ENCODE measurements at places on chromosomes 4 and X. TPM values are rescaled to one million over a fixed set of nuclear protein-coding genes. Genes with fewer than 3 reads are reported as not detected.

Gene ADH6
- not detected for total RNA-seq

Gene TCEAL6
- not detected for total RNA-seq

Gene HCFC1
- 74.8 TPM for total RNA-seq

Gene TLR10
- total RNA-seq = not detected

Gene CDX4
- not detected for total RNA-seq

Gene FAAH2
- 0.30 TPM for total RNA-seq

Gene HTN3
- not detected for total RNA-seq

Gene SPANXB1
- not detected for total RNA-seq

Gene FAM9A
- total RNA-seq = not detected

Gene STK32B
- 46.9 TPM for total RNA-seq

Gene SPIN2A
- total RNA-seq = 2.5 TPM

Gene CXorf65
- not detected for total RNA-seq

Gene SSX4B
- total RNA-seq = not detected

Gene GPRIN3
- total RNA-seq = not detected

Gene CFAP299
- total RNA-seq = not detected

Gene DUX4
- not detected for total RNA-seq

DNA sequence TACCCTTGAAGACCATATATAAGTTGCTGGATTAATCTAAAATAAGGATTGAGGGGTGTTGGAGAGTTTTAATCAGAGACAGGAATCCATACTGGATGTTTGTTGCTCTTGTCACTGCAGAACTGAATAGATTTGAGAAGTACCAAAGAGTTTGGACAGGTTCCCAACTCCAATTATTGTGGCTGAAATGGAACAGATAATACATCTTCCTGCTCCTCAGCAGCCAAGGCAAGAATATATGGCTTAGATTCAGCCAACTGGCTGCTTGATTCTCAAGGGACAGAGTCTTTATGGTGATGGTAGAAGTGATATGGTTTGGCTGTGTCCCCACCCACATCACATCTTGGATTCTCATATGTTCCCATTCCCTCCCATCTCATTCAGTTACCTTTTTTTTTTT lies 97.0 kb upstream of the PDHA2 start:
- DNase-seq = no peak

DNA sequence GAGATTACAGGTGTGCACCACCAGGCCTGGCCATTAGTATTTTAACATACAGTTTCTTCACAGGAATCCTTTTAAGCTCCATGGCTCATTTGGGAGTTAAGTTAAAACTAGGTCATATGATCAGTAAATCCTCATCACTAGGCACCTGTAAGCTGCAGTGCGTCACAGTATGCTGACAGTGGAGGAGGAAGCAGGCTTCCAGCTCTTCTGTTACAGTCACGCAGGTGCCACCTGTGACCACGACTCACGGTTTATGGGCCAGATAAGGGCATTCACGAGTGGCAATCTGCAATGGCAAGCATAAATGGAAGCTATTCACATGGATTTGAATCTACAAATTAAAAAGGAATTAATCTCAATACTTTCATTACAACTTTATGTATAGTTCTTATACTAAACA lies 129.4 kb upstream of the BCOR start:
- DNase-seq = no peak

DNA sequence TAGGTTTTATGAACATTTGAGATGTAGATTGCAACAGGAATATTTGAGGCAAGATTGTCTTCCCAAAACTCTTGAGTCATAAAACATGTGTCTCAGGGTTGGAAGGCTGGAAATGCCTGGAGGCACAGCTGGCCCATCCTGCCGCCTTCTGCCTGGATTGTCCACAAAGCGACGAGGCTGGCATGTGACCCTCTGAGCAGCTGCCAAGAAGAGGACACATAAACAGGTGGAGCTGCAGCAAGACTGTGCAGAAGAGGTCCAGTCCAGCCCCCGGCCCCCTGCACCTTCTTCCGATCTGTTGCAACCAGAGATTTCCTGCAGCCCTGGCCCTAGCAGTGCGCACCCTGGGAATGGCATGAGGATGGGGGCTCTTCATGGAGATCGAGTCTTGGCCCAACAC lies 101.9 kb upstream of the BCOR start:
- DNase-seq = no peak

DNA sequence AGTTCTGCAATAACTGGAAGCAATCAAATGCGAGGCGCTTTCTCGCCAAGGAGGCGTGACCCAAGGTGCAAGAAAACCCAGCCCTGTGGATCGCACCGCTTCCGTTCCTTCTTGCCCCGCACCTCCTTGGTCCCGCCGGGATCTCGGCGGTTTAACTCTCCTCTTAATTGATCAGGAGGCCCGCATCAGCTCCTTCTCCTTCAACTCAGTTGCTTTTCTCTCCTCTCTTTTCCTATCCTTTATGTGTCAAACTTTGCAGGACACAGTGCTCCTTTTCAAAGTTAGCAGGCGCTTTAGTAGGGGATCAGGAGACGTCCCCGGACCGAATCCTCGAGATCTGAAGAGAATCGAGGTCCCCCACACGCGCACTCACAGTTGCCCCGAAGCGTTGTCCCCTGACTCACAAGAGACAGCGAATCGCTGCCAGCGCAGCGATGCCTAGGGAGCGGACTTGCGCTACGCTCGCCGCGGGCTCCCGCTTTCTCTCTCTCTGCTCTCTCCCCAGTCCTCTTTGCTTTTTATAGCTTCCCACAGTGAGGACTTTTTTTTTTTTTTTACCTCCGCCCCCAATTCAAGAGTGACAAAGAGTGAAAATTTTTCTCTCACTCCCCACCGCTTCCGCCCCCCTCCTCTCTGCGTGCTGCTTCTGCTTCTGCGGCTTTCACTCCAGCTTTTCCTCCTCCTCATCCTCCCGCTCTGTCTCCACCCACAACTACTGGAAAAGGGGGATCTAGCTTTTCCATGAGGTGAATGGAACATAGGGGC lies at the start of gene DKK2:
Gene DKK2 (minus strand): TSS at position 495 of the 765 bp plus-strand sequence. CDS start 722 bp downstream, outside the sequence.
- peak; percentile 85 for DNase-seq

DNA sequence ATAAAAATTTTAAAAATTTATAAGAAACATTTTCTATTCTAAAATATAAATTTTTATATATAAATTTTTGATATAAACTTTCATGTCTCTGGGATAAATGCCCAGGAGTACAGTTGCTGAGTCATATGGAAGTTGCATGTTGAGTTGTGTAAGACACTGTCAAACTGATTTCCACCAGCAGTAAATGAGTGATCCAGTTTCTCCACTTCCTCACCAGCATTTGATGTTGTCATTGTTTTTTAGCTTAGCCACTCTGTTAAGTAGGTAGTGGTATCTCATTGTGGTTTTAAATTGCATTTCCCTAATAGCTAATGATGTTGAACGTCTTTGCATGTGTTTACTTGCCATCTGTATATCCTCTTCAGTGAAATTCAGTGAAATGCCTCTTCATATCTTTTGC lies 66.5 kb downstream of the MAMLD1 start:
- no peak for DNase-seq

DNA sequence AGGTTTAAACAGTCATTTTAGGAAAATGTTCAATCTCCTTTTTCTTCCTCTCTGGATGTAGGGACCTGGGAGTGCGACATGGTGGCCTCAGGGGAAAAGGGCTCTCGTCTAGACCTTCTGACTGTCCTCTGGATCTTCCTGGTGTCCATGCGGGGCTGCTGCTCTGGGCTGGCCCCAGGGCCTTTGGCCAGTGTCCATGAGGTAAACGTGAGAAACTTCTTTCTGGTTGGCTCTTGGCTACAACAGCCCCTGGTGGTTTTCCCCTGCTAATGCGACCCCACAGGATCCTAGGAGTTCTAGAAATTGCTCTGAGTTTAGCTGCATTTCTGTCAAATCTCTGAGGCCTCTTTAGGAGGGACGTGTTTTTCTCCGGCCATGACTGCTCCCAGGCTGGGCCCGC lies 85.7 kb downstream of the MFAP3L start:
- no peak for DNase-seq

- DNase-seq = peak; percentile 76
These were observed 27.4 kb upstream of the SPON2 start for GRCh38 chr4:1199556-1200331.

DNA sequence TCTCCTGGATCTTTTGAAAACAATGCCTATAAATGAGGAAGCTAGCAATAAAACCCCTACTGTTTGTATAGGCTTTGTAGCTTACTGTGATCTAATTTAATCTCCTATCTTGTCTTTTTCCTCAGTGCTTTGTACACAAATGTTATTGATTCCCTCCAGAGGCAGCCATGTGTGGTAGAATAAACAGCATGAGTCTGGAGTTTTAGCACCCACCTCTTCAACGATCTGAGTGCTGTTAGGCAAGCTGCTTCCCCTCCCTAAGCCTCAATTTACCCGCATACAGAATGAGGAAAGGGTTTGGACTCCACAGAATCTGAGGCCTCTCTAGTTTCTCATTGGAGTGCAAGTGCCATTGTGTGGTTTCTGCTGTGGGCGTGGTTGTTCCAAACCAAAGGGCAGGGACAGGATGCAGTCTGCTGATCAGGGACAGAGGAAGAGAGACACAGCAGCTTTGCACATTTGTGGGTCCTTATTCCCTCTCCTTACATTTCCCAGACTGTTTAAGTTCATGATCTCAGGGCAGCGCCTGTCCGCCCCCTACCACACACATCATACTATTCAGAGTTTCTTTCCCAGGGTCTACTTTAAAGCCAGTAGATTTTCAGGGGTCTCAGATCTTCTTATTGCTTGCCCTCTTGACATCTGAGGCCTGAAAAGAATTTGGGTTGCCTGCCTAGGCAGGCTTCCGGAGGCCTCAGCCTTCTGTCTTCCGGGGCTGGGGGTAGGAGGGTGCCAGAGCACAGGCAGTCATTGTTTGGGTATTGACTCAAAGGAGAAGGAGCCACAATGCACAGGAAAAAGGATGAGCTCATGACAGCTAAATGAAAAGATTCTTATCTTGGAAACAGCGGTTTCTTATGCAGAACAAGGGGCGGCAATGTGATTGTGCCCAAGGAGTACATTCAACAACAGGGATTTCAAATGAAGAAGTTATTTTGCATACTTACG lies 114.9 kb upstream of the TEX13D start:
- no peak for DNase-seq

DNA sequence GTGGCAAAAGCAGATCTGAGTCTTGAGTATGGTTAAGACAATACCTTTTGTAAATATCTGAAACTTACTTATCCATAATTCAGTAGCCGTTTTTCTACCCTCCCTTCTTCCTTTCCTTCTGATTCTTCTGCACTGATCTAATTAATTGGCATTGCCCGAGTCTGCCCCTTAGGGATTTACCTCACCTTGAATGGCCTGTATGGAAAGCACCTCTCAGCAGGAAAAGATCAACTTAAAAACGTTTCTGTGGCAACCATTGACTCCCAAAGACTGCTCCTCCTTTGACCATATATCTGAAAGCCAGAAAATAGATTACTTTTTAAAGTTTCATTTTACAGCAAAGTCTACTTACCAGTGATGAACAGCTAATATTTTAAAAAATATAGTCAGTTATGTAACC lies 496.5 kb upstream of the LCORL start:
- DNase-seq = no peak

DNA sequence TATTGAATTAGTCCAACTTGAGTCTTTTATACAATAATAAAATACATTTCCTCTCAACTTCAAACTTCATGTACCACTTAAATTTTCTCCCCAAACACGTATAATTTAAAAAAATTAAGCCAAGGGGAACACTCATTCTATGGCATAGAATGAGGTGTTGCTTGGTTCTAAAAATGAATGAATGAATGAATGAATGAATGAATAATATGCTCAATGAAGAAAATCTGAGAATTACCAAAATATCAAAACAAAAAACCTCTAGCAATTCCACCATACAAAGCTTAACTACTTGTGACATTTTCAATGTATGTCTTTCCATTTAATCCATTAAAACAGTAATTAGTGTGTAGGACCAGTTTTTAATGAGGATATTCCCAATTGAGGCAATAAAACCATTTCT lies 62.7 kb upstream of the PLAC8 start:
- DNase-seq = no peak

DNA sequence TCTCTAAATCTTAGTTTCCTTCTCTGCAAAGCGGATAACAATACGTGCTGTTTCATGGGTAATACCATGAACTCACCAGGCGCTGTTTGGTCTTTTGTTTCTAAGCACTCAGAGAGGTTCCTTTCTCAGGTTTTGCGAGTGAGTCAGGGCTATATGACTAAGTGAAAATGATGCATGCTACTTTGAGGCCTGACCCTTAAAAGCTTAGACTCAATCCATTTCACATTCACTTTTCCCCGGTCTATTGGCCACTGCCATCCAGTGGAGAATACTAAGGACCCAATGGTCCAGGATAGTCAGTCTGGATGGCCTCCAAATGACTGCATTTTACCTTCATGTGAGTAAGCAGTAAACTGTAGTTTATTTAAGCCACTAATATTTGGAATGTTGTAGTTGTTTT lies 400.8 kb upstream of the SLIT2 start:
- no peak for DNase-seq

DNA sequence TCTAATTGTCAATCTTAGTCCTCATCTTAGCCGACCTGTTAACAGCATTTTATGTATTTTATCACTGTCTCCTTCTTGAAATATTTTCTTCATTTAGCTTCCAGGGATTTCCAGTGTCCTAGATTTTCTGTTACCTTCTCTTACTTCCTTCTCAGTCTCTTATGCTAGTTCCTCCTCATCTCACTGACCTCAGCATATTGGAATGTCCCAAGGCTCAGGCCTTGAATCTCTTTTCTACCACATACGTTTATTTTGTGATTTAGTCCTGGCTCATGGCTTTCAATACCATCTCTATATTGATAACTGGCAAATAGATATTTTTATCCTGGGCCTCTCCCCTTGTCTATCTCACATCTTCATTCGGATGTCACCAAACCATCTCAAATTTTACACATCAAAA lies 61.1 kb downstream of the IQCM start:
- DNase-seq = no peak

GRCh38 chrX:68851082-68851481 lies 22.3 kb downstream of the EFNB1 start:
- DNase-seq = no peak

- no peak for DNase-seq
These were observed 62.8 kb downstream of the CCSER1 start for GRCh38 chr4:90189946-90190345.

GRCh38 chrX:153944800-153945150 lies 332 bp upstream of the RENBP start:
- no peak for DNase-seq

GRCh38 chr4:128470492-128471053 lies 183.0 kb upstream of the PGRMC2 start:
- no peak for DNase-seq

- DNase-seq = no peak
These were observed 361.1 kb upstream of the BOD1L1 start for GRCh38 chr4:13988353-13989305.

GRCh38 chr4:7800410-7800809 lies 139.3 kb downstream of the AFAP1 start:
- DNase-seq = no peak
